ENCODE measurements at places on chromosomes 13 and 19. TPM values are rescaled to one million over a fixed set of nuclear protein-coding genes. Genes with fewer than 3 reads are reported as not detected.

CD79A gene
- polyA plus RNA-seq: 0.40 TPM

SLC5A5 gene
- polyA plus RNA-seq: 0.12 TPM

PPM1N gene
- 0.27 TPM for polyA plus RNA-seq

DNA sequence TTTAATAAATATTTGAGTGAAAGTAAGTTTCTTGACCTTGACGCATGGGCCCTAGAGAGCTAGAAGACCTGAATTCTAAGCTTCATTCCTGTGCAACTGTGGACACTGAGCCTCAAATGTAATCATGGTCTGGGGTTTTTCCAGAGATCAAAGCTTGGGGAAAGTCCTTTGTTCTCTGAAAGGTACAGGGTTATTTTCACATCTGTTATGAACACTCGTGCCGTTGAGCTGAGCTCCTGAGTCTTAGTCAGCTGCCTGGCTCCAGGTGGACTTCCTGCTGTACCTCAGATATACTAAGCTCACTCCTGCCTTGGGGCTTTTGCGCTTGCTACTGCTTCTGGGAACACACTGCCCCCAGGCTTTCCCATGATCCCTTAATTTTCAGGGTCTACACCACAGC, 7.5 kb upstream of the ZBTB32 start:
- DNase-seq: no peak

GRCh38 chr13:73954808-73955207, 179.4 kb downstream of the KLF12 start:
- DNase-seq: no peak

GRCh38 chr13:109362616-109363015, 423.8 kb downstream of the IRS2 start:
- DNase-seq: no peak

- no peak for DNase-seq
These were observed 21.3 kb downstream of the IPO5 start for GRCh38 chr13:97974773-97975172.

DNA sequence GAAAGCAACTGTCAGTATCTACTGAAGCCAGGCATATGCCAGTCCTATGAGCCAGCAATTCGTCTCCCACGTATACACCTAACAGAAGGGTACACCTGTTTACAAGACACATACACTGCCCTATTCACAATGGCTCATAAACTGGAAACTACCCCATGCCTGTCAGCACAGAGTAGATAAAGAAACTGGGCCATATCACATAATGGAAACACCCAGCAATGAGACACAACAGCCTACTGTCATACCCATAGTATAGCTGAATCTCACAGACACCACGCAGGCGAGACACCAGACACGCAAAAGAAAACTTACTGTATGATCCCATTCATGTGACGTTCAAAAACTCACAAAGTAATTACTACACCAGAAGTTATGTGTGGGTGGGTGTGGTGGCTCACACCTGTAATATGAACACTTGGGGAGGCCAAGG, 15.7 kb downstream of the NOSIP start:
- DNase-seq: no peak

- no peak for DNase-seq
These were observed 33.6 kb downstream of the TNFSF11 start for GRCh38 chr13:42607546-42607945.

DNA sequence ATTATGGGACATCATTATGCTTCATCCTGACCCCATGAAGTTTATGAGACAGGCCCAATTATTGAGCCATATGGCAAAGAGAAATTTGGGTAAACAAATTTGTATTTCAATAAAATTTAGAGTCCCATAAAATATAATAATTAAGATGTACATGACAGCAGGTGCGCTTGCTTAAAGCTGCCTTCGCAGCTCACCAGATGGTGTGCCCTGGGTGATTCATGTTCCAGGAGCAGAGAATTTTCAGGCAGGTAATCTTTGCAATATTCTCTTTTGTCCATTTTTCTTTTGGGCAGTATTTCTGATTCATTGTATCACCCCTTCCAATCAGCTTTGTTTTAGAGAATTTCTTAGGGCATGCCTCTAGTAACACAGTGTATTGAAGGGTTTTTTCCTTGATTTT, 39.5 kb upstream of the WASF3 start:
- no peak for DNase-seq

DNA sequence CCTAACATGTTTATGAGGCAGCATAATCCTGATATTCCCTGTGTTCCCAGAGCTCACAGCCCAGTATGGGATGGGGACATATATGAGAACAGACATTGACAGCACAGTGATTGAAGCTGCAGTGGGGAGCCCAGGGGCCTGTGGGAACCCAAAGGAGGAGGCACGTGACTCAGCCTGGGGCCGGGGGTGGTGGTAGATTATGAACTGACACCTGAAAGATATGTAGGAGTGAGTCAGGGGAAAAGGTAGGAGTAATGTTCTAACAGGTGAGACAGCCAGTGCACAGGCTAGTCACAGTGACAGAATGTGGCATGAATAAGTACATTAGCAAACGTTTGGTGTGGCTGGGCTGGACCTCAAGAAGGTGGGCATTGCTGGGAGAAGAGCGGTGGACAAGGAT, 29.0 kb downstream of the CKM start:
- DNase-seq: no peak

GRCh38 chr13:45751885-45752284, 49.8 kb downstream of the CBY2 start:
- no peak for DNase-seq
